ENCODE measurements at places on chromosomes 7 and 10.

DNA sequence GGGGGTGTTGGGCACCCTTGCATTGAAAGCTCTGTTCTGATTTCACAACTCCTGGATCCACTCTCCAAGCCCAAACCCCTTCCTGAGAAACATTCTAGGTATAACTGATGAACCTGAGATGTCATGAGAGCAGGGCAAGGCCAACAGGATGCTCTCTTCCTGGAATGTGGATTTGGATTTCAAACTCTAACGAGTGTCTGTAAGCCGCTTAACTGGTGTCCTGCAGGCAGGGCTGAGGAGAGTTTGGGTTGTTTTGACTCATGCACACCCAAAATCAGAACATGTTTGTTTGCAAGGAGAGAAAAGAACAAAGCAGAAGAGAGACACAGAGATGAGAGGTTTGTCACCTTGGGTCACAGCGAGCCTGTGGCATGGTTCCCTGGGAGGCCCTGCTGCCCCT is 24.6 kb upstream of the AKR1E2 start:
- DNase-seq: no peak

DNA sequence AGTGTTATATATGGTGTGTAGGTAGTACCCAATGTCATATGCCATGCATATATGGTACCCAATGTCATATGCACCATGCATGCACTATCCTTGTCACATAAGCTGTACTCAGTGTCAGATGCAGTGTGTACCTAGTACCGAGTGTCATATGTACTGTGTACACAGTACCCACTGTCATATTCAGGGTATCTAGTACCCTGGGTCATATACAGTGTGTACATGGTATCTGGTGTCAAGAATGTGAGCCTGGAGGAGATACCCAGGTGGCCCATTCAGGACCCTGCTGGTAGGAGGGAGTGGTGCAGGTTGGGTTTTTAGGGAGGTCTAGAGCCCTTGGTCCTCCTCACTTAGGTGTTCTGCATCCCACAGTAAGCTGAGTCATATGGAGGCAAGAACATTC is 1.8 kb downstream of the ZMYND11 start:
- no peak for DNase-seq

DNA sequence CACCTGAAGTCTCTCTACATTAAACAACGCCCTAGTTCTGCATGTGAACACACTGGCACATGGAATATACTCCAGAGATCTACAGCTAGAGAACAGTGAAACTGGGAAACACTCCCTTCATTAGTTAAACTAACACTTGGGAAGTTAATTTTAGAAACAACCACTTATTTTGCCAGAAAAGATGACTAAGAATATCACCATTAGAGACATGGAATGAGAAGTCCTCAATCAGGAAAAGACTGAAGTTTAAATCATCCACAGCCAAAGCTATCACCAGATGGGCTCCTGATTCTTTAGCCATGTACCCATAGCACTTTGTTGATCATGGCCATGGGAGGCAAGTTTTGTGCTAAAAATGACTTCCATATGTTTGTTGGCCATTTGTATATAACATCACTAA is 719.5 kb downstream of the KCNMA1 start:
- DNase-seq: no peak

DNA sequence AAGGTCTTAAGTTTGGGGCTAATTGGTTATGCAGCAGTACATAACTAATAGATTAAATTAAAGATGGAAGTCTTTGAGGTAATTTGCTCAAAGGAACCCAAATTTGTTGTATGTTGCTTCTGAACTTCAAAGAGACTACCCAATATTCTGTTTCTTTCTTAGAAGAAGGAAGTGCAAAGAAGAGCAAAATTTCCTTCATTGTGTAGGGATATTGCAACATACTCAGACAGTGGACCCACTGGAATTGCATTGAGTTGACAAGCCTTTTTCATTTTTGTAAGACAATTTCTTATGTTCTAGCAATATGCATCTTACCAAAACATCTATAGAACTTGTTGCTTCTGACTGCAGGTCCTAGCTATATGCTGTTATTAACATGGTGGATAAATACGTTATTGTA is 527.8 kb downstream of the SH2D4B start:
- no peak for DNase-seq

- peak; percentile 53 for DNase-seq
Measured at GRCh38 chr10:29598851-29599311, 35.9 kb downstream of the SVIL start.

DNA sequence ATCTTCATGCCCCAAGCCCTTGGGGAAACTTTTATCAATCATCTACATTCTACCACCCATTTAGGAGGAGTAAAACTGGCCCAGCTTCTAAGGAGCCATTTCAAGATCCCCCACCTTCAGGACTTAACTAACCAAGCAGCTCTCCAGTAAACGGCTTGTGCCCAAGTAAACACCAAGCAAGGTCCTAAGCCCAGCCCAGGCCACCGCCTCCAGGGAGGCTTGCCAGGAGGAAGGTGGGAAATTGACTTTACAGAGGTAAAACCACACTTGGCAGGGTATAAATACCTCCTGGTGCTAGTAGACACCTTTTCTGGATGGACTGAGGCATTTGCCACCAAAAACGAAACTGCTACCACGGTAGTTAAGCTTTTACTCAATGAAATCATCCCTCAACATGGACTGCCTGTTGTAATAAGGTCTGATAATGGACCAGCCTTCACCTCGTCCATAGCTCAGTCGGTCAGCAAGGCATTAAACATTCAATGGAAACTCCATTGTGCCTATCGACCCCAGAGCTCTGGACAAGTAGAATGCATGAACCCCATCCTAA is 5.6 kb downstream of the AKR1B15 start:
- DNase-seq: no peak

DNA sequence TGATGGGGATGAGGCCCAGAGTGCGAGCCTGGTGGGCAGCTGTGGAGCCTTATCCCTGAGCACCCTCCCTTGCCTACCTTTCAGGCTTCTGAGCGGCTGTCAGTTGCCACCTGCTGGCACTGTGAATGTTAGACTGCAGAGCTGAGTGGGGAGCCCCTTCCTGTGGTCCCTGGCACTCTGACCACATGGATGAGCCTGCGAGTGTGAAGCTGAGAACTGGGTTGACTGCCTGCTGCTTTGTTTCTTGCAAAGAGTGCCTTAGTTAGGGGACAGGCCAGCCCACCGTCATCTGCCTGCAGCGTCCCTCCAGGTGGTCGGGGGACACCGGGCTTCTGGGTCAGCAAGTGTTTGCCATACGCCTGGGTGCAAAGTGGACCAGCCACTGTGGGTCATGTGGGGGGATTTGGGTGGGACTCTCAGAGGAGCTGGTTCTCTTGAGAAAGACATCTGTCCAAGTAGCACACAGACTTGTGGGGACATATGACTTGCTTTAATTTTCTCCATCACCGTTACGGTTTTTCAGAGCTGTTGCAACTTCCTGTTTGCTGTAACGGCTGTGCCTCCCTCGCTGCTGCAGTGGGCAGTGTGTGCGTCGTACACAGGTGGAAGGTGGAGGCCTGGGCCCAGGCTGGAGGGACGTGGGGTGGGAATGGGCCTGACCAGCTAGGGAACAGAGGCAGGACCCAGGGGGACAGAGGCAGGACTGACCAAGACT is 13.7 kb downstream of the INPP5A start:
- no peak for DNase-seq

DNA sequence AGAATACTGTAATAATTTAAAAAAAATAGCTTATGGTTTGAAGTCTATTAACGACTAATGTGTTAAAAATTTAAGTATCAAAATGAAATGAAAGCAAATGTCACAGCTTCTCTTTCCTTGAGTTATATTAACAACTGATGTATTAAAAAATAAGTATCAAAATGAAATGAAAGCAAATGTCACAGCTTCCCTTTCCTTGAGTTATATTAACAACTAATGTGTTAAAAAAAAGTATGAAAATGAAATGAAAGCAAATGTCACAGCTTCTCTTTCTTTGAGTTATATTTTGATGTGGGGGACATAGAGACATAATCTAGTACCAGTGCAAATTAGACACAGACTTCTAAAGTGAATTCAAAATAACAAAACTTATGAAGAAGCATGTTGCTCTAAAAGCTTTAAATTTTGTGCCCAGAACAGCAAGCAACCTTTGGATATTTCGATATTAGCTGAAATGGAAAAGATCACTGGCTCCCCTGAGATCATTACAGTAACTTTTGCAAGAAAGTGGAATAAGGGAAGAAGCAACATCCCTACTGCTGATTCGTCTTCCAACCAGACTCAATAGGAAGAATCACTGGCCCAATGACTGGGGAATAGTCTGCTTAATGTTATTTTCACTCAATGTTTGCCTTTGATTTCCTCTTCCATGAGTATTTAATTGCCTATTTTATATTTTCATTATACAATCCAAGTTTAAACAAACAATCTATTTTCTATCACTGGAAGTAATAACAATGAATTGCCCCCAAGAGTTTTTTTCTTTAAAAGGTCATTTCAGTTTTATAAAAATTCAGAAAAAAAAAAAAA is 8.0 kb downstream of the SKAP2 start:
- DNase-seq: no peak

DNA sequence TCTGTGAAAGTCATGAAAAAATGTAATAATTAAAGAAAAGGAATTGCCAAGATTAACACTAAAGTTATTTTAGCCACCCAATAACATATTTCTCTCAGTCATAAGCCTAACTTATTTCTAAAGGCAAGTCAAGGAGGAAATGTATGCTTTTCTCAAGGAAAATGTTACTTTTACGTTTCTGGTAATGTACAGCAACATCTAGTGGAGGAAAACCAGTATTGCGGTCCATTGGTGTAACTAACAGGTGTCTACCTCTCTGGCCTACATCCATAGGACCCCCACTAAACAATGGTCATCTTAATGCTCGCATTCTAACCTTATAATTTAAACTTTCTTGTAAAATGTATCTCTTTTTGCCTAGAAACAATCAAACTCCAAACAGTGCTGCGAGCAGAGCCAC is 437.5 kb downstream of the KIF20B start:
- no peak for DNase-seq

DNA sequence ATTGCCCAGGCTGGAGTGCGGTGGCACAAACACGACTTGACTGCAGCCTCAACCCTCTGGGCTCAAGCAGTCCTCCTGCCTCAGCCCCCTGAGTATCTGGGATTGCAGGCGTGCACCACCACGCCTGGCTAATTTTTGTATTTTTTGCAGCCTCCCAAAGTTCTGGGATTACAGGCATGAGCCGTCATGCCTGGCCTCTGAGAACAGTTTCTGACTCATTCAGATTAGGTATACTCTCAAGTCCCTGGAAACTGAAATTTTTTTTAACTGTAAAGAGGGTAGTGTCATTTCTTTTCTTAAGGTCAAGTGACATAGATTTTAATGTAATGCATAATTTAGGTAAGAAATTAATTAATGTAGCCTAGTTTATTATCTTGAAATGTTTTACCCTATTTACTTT is 104.7 kb downstream of the SEPTIN7 start:
- DNase-seq: no peak

Data from lower leg skin (tissue), 4 donors.